Activated CD4-positive, alpha-beta T cell treated with anti-CD3 and anti-CD28 coated beads, Interleukin-2, amount 10 ng/mL, durations not matched to agents 7 days and 5 days (primary cell): ENCODE measurements at places on chromosomes 4 and X. TPM values are rescaled to one million over a fixed set of nuclear protein-coding genes. Genes with fewer than 3 reads are reported as not detected.

DNA sequence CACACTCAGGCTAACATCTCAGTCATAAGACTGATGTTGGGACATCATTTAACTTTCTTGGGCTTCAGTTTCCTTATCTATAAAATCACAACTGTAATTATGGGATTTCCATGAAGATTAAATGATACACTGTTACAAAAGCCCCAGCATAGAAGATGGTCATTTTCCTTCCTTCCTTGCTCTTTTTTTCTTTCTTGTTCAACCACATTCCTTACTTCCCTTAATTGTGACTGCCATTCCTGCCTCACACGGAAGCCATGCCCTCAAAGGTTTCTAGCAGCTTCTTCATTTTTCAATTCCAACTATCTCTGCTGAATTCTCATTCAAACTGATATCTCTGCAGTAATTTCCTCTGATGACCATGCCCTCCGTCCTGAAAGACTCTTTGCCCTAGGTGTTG lies 311.8 kb downstream of the PPP3CA start:
- H3K27ac ChIP-seq: no peak overlapping the region
- H3K27me3 ChIP-seq: no peaks in the 10 kb centered on the region
- DNase-seq: no peak
- H3K4me3 ChIP-seq: no peak overlapping the region
- peaks cover 18% of the 10 kb centered on the region for H3K36me3 ChIP-seq

Gene LONRF3
- total RNA-seq: 0.29 TPM

DNA sequence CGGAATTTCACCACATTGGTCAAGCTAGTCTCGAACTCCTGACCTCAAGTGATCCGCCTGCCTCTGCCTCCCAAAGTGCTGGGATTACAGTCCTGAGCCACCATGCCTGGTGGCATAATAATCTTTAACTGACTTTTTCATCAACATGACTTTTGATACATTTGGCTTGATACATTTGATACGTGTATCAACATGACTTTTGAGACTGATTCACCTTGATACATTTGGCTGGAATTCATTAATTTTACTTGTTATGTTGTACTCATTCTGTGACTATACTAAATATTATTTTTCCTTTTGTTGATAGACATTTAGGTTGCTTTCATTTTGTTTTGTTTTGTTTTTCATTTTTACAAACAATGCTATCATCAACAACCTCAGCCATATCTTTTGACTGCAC lies 6.3 kb downstream of the TMEM154 start:
- H3K27ac ChIP-seq: no peak overlapping the region
- no peaks in the 10 kb centered on the region for H3K27me3 ChIP-seq
- peaks cover 22% of the 10 kb centered on the region for H3K36me3 ChIP-seq
- DNase-seq: no peak
- H3K4me3 ChIP-seq: no peak overlapping the region
- peaks cover 27% of the 10 kb centered on the region for H3K4me1 ChIP-seq

GRCh38 chr4:129231945-129232588 lies 136.1 kb downstream of the C4orf33 start:
- no peak overlapping the region for H3K4me3 ChIP-seq
- no peaks in the 10 kb centered on the region for H3K36me3 ChIP-seq
- H3K27ac ChIP-seq: no peak overlapping the region
- H3K4me1 ChIP-seq: no peaks in the 10 kb centered on the region
- DNase-seq: no peak
- peaks cover 5% of the 10 kb centered on the region for H3K27me3 ChIP-seq

Gene TLR3
- total RNA-seq: 1.7 TPM

DNA sequence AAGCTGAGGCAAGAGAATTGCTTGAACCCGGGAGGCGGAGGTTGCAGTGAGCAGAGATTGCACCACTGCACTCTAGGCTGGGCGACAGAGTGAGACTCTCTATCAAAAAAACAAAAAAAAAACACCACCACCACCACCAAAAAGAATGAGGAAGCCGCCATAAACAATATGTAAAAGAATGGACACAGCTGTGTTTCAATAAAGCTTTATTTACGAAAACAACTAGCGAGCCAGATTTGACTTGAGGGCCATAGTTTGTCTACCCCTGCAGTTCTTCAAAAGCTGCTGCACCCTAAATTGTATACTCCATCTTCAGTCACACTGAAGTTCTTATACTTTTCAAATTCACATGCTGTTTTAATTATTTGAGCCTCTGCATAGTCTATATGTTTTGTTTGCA lies 306.5 kb upstream of the KLF3 start:
- H3K4me3 ChIP-seq: no peak overlapping the region
- no peak for DNase-seq
- no peak overlapping the region for H3K27ac ChIP-seq
- peaks cover under 1% of the 10 kb centered on the region for H3K36me3 ChIP-seq

GRCh38 chr4:75371915-75372314 lies 142.3 kb downstream of the RCHY1 start:
- H3K4me3 ChIP-seq: no peak overlapping the region
- peaks cover 4% of the 10 kb centered on the region for H3K27me3 ChIP-seq
- no peaks in the 10 kb centered on the region for H3K36me3 ChIP-seq
- no peaks in the 10 kb centered on the region for H3K4me1 ChIP-seq
- H3K27ac ChIP-seq: no peak overlapping the region

DNA sequence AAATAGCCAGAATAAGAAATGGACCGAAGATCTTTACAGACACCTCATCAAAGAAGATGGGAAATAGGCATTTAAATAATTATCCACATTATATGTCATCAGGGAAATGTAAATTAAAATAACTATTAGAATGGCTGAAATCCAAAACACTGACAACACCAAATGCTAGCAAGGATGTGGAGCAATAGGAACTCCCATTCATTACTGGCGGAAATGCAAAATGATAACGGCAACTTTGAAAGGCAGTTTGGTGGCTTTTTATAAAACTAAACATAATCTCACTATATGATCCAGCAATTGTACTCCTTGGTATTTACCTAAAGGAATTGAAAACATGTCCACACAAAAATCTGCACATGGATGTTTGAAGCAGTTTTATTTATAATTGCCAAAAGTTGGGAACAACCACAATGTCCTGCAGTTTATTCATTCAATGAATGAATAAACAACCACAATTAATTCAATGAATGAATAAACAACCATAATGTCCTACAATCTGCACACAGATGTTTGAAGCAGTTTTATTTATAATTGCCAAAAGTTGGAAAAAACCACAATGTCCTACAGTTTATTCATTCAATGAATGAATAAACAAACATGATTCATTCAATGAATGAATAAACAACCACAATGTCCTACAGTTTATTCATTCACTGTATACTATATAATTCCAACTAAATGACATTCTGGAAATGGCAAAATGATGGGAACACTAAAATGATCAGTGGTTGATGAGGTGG lies 117.6 kb upstream of the PCDH18 start:
- no peaks in the 10 kb centered on the region for H3K4me1 ChIP-seq
- no peaks in the 10 kb centered on the region for H3K27me3 ChIP-seq
- H3K27ac ChIP-seq: no peak overlapping the region
- no peak for DNase-seq
- no peaks in the 10 kb centered on the region for H3K36me3 ChIP-seq

- H3K4me1 ChIP-seq: no peaks in the 10 kb centered on the region
- H3K36me3 ChIP-seq: peaks cover 26% of the 10 kb centered on the region
- no peak overlapping the region for H3K4me3 ChIP-seq
These were observed 52.3 kb downstream of the KIAA0232 start for GRCh38 chr4:6834867-6835266.

Gene XAGE2
- not detected for total RNA-seq
